ENCODE measurements at places on chromosomes 6 and 20.

DNA sequence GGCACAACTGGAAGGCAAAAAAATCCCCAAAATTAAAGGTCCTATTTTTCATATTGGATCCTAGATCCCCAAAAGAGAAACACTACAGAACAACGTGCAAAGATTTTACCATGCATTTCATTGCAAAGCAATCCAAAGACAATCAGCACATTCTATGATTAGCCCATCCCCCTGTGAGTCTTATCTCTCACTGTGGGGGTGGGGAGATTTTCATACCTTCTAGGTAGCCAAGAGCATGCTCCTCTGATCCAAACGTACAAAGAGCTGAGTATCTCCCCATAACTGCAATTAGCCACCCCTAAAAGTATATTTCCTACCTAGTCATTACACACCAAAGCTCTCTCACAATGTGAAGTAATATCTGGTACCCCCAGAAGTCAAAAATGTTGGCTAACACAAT is 22.2 kb upstream of the ENTPD6 start:
- DNase-seq = no peak

- DNase-seq = no peak
Measured at GRCh38 chr6:35427851-35428321, 24.3 kb upstream of the FANCE start.

DNA sequence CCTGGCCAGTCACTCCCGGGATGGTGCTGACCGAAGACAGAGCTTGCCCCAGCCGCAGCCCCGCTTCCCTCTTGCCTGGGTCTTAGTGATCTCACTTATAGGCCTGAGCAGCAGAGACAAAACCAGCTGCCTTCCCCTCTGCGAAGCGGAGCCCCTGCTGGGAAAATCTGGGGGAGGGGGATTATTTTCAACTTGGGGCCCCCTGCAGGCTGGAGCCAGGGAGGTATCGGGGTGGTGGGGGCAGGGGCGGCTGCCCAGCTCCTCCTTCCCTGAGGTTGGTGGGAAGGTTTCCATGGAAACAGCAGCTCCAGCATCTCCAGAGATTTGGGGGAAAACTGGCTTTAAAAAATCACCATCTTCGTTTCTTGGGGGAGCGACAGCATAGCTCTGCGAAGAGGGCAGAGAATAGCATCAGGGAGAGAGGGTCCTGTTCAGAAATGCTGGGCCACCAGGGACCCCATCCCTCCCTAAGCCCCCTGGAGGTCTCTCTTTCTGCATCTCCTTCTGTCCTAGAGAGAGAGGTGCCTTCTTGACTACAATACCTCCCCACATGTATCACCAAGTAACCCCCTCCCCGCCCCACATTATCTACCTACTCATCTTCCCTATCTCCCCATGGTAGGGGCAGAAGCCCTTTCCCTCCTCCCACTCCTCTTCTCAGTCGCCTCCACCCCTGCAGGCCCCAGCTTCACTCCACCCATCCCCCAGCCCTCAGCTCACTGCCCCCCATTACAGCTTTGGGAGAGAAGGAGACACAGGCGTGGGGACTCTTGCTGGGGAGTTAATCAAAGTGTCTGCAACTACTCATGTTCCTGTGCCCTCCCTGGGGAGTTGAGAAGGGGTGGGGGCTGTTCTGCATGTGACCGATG is 88.4 kb upstream of the CCDC167 start:
- DNase-seq = no peak

- DNase-seq = no peak
Measured at GRCh38 chr20:57829805-57830514, 120.1 kb upstream of the PMEPA1 start.

DNA sequence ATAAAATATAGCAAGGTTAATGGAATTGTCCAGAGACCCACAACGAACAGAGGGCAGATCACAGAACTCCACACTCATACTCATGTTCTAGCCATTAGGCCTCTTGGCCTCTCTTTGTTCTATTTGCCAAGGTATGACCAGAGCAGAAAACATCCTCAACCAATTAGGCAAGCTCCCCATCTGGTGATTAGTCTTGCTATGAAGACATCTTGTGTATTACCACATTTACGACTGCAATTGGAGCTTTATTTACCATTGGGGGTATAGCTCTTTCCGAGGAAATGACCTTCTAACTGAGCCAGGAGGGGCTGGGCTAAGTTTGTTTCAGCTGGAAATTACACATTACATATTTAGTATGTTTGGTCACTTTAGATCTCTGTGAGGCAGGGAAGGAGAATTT is 593.9 kb downstream of the CD109 start:
- DNase-seq = no peak

GRCh38 chr6:170545405-170545804 is 7.7 kb downstream of the PSMB1 start:
- no peak for DNase-seq

GRCh38 chr6:168372889-168373288 is 53.3 kb upstream of the DACT2 start:
- DNase-seq = no peak

DNA sequence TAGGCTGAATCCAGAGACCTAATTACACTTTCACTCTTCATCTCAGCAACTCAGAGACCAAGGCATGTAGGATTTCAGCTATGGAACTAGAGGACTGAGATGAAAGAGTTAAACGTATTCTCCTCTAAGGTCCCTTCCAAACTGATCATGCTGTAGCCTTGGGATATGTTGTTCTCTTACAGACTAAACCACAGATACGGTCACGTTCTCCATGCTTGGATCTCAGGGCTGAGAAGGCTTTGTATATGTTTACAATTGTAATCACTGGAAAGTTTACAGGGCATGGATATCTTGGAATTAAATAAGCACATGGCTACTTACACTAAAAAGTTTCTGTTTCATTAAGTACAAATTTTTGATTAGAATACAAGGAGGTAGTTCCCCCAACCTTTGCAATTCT is 50.1 kb downstream of the PKIB start:
- DNase-seq = no peak

- no peak for DNase-seq
Measured at GRCh38 chr20:54431156-54431944, 44.0 kb upstream of the DOK5 start.

GRCh38 chr6:137767911-137768690 is 99.0 kb upstream of the TNFAIP3 start:
- DNase-seq = no peak

DNA sequence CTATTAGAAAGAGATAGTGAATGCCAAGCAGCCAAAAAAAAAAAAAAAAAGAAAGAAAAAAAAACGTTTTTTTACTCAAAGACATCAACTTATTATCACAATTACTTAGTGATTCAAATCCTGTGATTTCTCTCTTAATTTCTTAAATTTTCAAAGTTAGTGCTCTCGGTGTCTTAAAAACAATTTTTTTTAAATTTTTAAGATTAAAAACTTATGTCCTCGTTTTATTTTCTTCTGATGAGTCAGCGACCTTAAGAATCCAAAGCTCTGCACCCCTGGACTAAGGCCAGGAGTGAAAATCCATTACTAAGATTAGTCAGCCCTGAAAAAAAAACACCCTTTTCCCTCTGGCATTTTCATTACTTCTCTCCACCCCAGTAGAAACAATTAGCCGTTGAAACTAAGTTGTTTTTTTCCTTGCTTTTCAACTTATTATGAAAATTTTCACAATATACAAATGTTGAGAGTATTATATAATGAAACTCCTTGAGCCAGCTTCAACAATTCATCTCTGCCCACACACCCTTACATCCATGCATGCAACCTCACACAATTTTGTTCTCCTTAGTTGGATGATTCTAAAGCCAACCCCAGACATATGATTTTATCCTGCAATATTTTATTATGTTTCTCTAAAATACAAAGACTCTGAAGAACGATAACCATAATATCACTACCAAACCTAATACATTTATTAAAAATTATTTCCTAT is 85.6 kb upstream of the CARMIL1 start:
- no peak for DNase-seq

DNA sequence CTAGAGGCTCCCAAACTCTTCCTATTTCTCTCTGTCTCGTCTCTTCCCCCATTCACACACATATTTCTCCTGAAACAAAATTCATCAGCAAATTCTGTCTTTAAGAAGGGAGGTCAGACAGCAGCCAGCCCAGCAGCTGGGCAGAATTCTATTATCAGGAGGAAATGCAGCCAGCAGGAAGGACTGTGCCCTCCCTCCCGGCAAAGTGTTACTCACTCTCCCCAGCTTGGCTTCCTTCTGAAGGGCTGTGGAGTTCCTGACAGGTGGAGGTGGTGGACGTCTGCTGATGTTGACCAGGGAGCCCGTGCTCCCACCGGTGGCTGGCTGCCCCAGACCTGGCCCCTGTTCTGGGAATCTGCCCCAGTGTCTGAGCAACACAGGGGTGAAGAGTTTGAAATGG is 37.3 kb downstream of the KCNB1 start:
- no peak for DNase-seq

DNA sequence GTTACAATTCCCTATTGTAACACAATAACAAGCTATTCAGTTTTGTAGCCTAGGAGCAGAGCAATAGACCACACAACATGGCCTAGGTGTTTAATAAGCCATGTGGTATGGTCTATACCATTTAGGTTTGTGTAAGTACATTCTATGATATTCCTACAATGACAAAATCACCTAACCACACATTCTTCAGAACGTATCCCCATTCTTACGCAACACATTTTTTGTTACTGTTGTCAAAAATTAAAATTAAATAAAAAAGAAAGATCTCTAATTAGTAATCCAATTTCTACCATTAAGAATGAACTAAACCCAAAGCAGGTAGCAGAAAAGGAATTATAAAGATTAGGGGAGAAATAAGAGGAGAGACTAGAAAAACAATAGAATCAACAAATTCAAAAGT is 44.0 kb downstream of the RANBP9 start:
- no peak for DNase-seq

- no peak for DNase-seq
Measured at GRCh38 chr20:54716790-54717189, 241.4 kb downstream of the DOK5 start.

DNA sequence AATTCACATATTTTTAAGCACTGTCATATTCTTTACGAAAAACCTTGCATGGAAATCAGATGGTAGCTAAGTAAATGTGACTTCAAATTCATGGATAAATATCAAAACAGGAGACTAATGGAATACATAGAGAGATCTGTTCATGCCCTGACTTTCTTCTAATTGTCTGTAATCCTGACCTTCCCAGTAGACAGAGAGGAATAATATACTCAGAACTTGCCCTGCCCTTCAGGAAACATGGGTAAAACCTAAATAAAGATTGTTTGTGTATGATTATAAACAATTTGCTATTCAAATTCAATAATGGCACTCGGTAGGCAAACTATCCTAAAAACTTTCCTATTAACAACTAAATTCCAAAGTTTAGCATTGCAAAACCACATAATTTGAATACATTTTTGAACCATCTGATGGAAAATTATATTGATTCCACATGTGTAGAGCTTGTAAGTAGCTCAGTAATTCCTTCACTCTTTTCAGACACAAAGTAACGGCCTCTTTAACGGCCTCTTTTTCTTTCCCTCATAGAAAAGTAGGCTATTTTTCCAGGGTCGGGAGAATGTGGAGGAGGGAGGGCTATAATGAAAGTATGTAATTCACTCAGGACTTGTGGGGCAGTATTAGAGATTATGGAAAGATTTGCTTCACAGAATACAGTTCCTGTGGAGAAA is 227.6 kb downstream of the ALDH8A1 start:
- no peak for DNase-seq

- DNase-seq = no peak
Measured at GRCh38 chr20:59247731-59248684, 52.4 kb upstream of the EDN3 start.

DNA sequence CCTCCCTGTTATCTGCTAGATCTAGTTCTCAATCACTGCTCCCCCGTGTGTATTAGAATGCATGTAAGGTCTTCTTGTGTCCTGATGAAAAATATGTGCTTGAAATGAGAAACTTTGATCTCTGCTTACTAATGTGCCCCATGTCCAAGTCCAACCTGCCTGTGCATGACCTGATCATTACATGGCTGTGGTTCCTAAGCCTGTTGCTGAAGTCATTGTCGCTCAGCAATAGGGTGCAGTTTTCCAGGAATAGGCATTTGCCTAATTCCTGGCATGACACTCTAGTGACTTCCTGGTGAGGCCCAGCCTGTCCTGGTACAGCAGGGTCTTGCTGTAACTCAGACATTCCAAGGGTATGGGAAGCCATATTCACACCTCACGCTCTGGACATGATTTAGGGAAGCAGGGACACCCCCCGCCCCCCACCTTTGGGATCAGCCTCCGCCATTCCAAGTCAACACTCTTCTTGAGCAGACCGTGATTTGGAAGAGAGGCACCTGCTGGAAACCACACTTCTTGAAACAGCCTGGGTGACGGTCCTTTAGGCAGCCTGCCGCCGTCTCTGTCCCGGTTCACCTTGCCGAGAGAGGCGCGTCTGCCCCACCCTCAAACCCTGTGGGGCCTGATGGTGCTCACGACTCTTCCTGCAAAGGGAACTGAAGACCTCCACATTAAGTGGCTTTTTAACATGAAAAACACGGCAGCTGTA is 73.4 kb downstream of the PTPN1 start:
- DNase-seq = no peak

DNA sequence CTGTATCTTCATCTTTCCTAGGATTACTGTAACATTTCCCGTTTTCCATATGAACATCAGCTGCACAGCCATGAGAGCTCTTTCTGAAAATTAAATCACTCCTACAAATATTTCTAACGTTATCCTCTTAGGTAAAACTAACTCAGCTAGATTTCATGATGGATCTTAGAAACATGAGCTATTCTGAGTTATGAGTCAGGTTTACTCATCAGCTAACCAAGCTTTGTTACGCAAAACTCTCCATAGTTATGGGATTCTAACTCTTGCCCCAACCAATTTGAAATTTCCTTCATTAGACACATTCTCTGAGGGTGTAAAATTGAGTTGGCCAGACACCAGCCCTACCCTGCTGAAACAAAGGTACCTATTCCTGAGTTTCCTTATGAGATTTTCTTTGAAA is 14.0 kb downstream of the DEFB110 start:
- DNase-seq = no peak

GRCh38 chr20:49724408-49725223 is 10.9 kb upstream of the B4GALT5 start:
- peak; percentile 7 for DNase-seq

GRCh38 chr6:87913974-87914373 is 133.7 kb upstream of the SPACA1 start:
- no peak for DNase-seq

DNA sequence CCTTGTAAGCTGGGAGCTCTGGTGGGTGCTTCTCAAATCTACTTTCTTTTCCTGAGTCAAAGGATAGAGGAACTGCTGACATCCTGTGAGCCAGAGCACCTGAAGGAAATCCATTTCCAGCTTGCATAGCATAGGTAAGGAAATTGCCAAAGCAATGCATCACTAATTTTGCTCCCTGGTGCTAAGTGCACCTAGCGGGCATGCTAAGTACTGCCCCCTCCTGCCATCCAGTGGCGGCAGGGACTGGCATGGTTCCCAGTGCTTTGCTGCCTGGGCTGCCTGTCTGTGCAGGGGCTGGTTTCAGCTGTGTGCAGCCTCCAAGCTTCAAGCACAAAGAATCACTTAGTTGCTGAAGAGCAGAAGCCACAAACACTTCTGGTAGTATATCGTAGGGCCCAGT is 63.9 kb downstream of the FARS2 start:
- peak; percentile 6 for DNase-seq

DNA sequence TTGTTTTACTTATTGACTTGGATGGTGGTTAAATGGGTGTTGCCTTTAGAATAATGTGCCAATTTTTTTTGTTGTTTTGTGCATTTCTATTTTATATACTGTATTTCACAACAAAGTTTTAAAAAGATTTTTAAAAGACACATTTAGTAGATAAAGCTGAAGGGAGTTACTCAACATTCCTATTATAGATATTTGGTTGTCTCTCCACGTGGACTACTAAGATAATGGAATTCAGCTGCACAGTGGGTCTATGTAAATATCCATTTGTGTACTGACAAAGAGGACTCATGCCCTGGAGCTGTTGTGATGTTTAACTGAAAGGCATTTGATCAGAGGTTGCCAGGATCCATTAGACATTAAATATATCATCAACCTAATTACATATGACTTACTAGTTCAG is 23.2 kb upstream of the FAM135A start:
- DNase-seq = no peak

Measured in activated CD4-positive, alpha-beta T cell treated with anti-CD3 and anti-CD28 coated beads for 48 hours (primary cell).